ENCODE measurements at places on chromosomes 16 and 17. TPM values are rescaled to one million over a fixed set of nuclear protein-coding genes. Genes with fewer than 3 reads are reported as not detected.

Gene LITAFD
- total RNA-seq: not detected

Gene MT1G
- 41.8 TPM for total RNA-seq

Gene ASB16
- total RNA-seq: not detected

Gene GLP2R
- total RNA-seq: not detected

Gene SCIMP
- not detected for total RNA-seq

Gene ASIC2
- not detected for total RNA-seq

Gene CCL17
- not detected for total RNA-seq

Gene IRX3
- not detected for total RNA-seq

Gene DOC2B
- 0.06 TPM for total RNA-seq

Gene RHBDL3
- total RNA-seq: not detected

Gene ALOX15B
- not detected for total RNA-seq

Gene FNDC8
- not detected for total RNA-seq
